ENCODE measurements at places on chromosomes 2 and 18. TPM values are rescaled to one million over a fixed set of nuclear protein-coding genes. Genes with fewer than 3 reads are reported as not detected.

DNA sequence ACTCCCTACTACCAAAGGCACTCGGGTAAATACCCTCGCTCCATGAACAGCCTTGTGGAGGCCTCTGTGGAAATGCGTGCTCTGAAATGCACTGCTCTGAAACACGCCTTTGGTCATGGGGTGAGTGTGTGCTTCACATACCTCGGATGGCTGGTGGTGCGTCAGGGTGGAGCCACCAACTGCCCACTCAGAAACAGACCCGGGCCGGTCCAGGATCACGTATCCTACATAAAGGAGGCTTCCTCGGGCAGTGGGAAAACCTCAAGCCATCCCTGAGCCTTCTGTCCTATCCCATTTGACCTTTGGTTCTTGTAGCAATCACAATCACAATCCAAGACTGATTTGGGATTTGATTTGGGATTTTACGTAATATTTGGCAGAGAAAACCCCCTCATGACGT is 53.5 kb upstream of the ZNF516 start:
- no peak for DNase-seq

DNA sequence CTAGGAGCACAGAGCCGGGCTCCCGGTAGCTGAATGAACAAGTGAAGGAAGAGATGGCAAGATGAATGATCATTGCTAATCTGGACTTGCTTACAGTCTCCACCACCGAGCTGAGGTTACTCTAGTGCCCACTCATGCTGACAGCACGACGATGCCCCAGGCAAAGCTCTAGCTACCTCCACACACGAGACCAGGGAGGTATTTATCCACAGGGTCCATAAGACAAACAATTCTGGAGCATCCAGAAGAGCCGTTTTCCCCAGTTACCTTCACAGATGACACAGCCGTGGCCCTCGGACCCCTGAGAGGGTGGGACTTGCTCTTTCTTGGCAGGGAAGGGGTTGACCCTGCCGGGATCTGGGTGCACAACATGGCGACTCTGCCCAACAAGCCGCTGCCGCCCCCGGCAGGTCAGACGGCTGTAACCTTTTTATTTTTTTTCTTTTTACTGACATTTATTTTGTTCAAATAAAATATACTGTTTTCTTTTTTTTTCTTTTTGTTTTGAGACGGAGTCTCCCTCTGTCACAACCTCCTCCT is 120.3 kb downstream of the PXDN start:
- DNase-seq, result no peak

DNA sequence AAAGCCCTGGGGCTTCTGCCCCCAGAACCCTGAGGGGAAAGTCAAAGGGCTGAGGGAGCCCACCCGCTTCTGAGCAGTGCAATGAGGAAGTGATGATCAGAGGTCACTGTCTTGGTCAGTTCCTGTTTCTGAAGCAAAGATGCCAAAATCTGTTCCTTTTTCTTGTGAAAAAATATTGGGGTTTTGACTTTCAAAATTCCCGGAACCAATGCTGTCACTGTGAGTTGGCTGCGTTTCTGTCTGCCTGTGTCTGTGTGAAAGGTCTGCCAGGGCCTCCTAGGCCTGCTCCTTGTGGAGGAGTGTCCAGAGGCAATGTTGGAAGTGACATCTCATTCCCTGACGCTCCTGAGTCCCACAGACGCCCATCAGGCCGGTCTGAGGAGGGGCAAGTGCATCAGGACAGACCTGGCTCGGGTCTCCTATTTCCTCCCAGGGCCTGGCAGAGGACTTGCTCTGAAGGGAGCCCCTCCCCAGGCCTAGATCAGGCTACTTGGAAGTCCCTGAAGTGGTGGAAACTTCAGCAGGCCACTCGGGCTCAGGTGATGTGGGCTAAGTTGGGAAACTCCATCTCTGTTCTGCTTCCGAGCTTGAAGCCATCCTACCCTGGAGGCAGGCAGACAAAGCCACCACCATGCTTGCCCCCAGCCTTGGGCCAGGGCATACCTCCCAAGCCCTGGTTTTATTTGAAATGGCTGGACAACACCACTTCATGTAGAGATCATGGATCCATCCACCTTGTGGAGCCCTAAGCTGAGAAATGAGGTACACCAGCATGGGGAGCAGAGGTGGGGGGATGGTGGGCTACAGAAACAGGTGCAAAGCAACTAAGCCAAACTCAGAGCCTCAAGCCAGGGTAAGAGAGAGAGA is 51.0 kb downstream of the PKDCC start:
- DNase-seq, result no peak

DNA sequence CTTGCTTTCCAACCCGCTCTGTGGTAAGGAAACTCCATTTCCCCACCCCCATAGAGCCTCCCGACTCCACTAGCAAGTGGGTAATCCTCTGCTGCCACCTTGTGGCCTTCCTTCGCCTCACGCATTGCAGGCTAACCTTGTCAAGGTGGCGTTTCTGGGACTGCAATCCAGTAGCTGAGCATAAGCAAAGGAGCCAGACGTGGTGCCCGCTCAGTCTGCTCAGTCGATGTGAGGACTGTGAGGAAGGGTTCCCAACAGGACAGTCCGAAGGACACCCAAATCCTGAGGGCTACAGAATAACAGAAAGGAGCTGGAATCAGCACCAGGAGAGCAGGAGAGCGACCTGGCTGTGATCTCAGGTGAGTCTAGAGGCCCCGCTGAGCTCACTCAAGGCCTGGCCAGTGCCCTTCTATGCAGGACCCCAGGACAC is 144.2 kb downstream of the SUCLG1 start:
- peak; percentile 65 for DNase-seq

- no peak for DNase-seq
Measured at GRCh38 chr2:81148323-81148722, 843.8 kb upstream of the LRRTM1 start.

- DNase-seq, result peak; percentile 43
Measured at GRCh38 chr2:226664140-226664539, 135.5 kb downstream of the IRS1 start.

GRCh38 chr2:85269959-85270358 is 57.8 kb downstream of the TGOLN2 start:
- no peak for DNase-seq

DNA sequence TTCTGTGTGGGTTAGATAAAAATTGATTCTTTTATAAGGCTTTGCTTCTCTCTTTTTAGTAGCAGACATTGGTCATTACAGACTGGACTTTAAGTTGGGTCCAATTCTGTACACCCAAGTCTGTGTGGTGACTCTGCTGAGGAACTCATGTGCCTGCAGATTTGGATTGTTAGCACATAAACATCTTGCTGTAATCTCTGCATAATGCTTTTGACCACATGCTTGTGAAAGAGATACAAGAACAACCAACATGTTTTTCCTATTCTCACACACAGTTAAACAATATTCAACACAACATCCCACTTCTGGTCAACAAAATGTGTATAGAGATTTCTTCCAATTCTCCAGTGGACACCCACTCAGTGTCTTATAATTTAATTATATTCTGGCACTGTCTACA is 270.1 kb downstream of the RDH14 start:
- DNase-seq, result no peak

DNA sequence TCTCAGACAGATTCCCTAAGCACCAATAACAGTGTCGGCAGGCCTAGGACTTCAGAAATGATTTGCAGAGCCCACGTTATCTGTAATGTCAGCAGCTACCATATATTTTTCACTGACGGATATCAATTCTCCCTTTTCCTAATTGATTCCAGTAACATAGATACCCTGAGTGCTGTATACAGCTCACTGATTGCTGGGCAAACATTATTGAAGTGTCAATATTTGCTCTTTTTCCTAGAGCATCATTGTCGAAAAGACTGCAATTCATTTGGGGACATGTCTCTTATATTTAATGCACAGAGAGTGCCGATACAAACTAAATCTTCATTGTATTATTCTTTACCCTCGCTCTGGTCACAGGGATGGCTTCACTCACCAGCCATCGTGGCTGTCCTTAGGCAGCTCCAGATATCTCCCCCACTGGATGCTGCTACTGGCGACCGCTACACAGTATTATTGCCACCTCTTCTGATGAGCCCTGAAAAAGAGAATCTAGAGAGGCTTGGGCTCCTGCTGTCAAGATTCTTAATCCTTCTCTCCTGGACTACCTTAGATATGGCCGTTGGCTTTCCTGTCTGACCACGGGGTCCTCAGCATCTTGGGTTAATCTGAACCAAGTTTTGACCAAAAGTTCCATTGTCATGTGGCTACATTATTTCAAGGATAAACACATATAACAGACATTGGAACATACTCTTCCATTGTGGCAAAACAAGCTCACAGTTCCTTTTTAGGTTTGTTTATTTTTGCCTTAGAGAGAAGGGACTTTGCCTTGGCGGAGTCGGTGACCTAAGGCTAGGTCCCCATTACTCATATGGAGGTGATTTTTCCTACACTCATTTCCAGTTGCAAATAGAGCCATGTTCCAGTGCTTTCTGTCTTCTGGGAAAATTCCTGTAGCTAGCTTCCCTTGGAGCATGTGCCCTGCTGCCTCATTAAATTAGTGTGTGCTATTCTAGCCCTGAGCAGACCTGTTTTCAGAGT is 105.4 kb downstream of the CPO start:
- DNase-seq, result no peak

DNA sequence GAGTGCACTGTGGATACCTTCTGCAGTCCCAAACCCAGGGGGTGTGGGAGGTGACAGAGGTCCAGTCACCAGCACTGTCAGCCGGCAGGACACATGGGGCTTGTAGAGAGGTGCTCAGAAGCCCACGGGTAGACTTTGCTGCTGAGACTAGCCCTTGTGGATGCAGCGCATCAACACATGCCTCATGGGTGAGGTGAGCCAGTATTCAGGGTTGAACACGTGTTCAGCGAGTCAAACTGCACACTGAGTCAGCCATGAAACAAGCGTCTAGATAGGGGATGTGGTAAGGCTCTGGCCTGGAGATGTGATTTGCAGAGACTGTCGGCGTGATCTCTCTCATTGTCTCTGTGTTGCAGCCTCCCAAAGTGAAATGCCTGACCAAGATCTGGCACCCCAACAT is 35.8 kb upstream of the SCLY start:
- DNase-seq, result peak; percentile 81

- DNase-seq, result no peak
Measured at GRCh38 chr2:26471766-26472706, 5.9 kb downstream of the OTOF start.

- no peak for DNase-seq
Measured at GRCh38 chr2:121118951-121119350, 166.1 kb downstream of the TFCP2L1 start.

- DNase-seq, result peak; percentile 81
Measured at GRCh38 chr2:186129767-186130581, 356.1 kb upstream of the ZC3H15 start.

GRCh38 chr2:758073-758820 is 81.0 kb upstream of the TMEM18 start:
- DNase-seq, result no peak

GRCh38 chr2:11941201-11942177 is 195.1 kb downstream of the LPIN1 start:
- DNase-seq, result no peak

DNA sequence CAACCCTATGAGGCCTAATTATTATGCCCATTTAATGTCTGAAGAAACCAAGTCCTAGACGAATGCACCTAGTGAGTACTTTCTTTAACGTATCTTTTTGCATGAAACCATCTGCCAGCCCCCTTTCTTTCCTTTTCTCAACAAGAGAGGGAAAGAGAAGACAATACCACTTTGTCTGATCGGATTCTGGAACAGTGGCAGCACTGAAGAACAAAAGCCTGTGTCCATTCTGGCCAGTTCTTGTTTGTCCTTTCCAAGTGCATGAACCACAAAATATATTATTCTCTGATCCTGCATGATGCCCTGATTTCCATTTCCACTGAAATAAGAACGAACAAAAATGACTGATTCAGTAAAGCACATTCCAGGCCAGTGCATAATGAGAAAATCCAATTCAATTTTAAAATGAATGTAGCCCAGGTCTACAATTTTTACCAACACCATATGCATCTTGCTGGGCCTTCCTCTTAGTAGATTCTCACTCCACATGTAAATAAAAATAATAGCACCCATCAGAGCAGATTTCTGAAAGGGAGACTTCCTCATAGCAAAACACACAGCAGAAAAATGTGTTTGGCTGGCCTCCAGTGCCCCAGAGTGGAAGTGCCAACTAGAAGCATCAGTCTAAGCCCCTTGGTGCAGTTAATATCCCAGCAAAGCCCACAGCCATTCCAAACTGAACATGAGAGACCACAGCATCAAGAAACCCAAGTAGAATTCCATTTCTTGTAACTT is 422.6 kb upstream of the ID2 start:
- no peak for DNase-seq

GRCh38 chr18:78738076-78738690 is 241.4 kb upstream of the SALL3 start:
- no peak for DNase-seq

- DNase-seq, result no peak
Measured at GRCh38 chr2:27990030-27990590, 99.6 kb downstream of the BABAM2 start.

- no peak for DNase-seq
Measured at GRCh38 chr2:96143848-96144480, 1.3 kb downstream of the DUSP2 start.

- no peak for DNase-seq
Measured at GRCh38 chr2:134630504-134631159, 88.2 kb downstream of the TMEM163 start.

DNA sequence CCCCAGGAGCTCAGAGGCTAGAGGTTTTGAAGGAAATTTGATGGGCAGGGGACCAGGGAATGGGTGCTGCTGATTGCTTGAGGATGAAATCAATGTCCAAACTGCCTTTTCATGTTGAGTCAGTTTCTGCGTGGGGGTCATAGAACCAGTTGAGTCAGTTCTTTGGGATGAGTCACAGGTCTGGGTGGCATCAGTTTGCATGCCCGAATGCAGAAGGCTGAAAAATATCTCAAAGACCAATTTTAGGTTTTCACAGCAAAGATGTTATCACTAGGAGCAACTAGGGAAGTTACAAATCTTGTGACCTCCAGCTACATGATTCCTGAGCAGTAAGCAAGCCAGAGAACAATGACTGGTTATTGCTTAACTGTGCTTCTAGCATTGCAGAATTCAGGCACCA is 1135.1 kb upstream of the CRIM1 start:
- peak; percentile 71 for DNase-seq

DNA sequence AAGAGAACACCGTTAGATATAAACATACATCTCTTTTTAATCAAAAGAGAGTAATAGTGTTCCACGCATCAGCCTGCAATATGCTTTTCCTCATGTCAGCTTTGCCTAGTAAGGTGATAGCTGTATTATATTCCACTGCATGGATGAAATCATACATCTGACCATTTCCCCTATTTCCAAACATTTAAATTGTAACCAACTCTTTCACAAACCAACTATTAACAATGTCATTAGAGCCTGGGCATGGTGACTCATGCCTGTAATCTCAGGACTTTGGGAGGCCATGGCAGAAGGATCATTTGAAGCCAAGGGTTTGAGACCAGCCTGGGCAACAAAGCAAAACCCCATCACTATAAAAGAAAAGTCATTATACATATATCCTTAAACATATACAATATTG is 284.8 kb downstream of the BCL11A start:
- DNase-seq, result no peak

- no peak for DNase-seq
Measured at GRCh38 chr2:26587994-26588393, 53.2 kb downstream of the CIB4 start.

APOB gene
- not detected for total RNA-seq

CELF4 gene
- total RNA-seq, result not detected

KYNU gene
- 1.0 TPM for total RNA-seq

FSHR gene
- not detected for total RNA-seq

IL36B gene
- not detected for total RNA-seq

UCN gene
- total RNA-seq, result 9.3 TPM

UPP2 gene
- not detected for total RNA-seq

VWA3B gene
- total RNA-seq, result not detected
